Kidney capillary endothelial cell (primary cell): ENCODE measurements at places on chromosomes 5 and 9.

GRCh38 chr9:114017741-114018715, 60.1 kb downstream of the AMBP start:
- DNase-seq: no peak

GRCh38 chr9:36263683-36264082, 5.4 kb upstream of the GNE start:
- DNase-seq: no peak

DNA sequence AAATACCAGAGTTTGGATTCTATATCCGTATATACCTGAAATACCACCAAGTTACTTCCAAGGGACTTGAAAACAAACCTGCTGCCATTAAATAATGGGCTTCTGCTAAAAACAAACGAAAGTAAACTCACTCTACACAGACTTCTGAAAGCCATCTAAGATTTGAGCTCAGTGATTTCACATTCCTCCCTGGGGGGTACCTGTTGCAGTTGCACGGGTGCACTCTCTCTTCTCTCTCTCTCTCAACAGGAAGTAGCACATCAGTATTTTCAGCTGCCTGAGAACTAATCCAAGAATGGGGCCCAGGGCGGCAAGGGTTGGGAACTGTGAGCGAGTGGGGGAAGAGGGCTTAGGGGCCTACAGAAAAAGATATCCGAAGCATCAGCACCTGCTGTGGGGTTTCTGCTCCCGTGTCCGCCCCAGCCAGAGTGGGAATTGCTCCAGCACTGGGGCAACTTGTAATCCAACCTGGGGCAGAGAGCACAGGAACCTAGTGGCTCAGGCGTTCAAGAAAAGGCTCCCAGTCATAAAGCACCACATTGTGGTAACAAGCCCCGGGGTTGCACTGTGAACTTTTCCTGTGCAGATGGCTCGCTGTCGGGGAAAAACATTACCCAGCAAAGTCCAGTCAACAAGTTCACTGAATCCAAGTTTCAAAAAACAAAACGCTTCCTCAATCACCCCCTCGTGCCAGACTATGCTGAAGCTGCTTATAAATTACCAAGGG, 99.8 kb downstream of the EFNA5 start:
- no peak for DNase-seq

GRCh38 chr5:142501890-142502289, 177.1 kb upstream of the SPRY4 start:
- DNase-seq: no peak

DNA sequence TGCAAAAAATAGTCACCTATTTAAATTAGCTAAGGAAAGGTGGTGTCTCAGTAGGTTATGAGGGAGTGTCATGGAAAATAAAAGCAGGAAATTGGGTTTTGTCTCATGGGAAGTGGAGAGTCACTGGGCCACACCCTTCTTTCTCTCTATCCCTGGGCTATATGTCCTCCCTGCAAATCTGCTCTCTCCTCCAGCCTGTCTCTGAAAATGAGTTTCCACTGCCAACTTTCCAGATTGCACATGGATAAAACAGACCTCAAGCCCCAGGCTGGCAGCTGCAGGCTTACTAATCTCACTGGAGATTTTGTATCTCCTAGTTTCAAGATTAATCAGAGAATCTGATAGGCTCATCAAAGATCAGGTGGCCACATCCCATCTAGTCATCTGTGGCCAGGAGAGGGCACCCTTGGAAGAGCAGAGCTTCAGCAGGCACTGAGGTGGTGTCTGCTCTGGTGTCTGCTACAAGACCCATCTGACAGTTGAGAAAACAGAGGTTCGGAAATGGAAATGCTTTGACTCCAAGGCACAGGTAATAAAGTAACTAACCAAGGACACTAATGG, 178.9 kb downstream of the MSX2 start:
- DNase-seq: no peak

DNA sequence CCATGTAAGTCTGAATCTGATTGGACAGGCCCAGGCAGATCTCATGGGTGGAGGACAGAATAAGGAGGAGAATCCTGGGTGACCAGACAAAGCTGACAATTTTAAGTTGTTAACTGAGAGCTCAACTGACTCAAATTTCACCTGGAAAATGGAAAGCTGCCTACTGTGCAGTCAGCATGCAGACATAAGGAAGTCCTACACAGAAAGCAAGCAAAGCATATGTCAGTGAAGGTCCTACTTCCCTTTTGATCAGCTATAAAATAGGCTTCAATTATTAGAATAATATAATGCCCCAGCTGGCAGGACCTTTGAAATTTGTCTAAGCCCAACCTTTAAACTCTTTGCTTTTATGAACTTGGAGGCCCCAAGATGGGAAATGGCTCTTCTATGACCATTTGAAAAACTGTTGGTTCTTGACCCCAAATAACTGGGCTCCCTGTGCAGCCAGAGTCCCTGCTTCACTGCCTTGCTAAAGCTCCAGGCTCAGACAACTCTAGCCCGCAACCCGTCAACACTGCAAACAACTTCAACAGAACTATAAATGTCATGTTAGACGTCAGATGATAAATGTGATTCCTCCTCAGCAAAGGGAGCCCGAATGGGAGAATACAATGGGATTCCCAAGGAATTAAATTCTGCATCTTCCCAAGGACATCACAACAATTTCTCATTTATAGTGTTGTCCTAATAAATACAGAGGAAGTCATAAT, 118.9 kb upstream of the ADRA1B start:
- no peak for DNase-seq

- DNase-seq: peak; percentile 94
These were observed 246.5 kb downstream of the SYK start for GRCh38 chr9:91047993-91048607.

DNA sequence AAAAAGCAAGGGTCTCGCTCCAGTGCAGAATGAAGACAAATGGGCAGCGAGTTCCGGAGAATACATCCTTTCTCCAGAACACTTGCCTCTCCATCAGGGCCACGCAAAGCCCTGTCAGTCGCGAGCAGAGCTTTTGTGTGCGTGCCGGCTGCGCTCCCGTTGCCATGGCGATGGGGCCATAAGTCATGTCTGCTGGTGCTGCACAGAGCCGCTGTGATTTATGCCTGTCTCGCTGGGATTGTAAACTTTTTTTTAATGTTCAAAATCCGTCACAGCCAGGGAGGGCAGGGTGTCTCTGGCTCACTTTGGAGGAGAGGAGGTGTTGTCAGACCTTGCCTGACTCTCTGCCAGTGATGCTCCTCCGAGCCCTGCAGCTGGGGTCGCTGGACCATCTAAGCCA, 272.7 kb downstream of the TRIM32 start:
- DNase-seq: no peak

GRCh38 chr9:88995200-88995577, 3.9 kb downstream of the S1PR3 start:
- DNase-seq: no peak

DNA sequence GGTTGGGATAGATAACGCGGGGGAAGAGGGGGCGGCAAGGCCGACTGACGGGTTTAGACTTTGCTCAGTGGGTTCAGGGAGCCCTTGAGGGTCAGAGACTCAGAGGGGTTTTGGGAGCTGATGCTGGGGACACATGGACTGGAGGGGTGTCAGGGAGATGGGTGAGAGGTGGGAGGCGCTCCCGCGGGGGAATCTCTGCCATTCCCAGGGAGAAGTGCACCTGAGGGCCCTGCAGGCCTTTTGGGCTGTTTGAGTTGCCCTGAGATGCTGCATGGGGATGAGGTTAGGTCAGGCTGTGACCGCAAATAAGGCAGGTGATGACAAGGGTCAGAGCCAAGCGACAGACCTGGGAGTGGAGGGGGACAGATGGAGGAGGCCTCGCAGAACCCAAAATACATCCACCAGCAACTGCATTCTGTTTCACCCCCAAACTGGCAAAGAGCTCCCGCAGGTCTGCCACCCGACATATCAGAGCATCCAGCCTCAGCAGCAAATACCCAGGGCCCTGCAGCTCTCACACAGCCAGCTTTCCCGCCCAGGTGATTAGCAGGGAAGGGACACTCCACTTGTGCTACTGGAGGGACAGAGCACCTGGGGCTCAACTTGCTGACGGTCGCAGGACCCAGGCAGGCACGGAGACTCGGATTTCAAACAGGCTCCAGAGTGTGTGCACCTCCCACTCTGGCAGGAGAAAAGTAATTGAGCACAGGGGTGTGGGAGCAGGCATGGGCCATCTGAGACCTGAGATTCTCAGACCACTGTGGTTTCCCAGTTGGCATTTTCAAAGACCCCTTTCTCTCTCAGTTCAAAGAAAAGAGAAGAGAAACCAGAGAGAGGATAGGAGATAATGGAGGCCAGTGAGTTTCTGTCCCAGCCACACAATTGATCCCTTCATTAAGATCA, 26.4 kb downstream of the TMOD1 start:
- no peak for DNase-seq

DNA sequence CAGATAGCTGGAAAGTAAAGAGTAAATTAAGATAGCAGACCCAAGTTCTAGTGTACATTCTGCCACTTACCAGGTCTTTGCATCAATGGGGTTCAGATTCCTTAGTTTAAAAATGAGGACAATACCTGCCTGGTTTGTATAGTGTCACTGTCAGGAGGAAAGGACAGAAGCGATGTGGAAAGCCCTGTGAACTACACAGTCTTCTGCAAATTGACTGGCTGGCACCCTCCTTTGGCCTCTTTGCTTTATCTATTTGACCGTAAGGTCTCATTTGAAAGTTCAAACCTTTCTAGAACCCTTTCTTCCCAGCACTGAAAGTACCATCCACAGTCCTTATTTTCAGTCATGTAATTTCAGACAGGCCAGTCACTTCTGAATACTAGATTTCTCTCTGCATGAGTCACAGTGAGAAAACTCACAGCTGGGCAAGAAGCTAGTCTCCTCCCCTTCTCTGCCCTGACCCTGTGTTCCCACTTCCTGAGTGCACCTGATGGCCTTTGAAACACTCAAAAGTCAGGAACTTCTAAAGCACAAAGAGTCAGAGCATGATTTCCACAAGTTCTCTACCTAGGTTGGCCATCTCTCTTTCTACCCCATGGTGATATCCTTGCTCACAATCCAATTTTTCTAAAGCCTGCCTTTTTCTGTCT, 91.3 kb upstream of the RASEF start:
- peak; percentile 35 for DNase-seq

DNA sequence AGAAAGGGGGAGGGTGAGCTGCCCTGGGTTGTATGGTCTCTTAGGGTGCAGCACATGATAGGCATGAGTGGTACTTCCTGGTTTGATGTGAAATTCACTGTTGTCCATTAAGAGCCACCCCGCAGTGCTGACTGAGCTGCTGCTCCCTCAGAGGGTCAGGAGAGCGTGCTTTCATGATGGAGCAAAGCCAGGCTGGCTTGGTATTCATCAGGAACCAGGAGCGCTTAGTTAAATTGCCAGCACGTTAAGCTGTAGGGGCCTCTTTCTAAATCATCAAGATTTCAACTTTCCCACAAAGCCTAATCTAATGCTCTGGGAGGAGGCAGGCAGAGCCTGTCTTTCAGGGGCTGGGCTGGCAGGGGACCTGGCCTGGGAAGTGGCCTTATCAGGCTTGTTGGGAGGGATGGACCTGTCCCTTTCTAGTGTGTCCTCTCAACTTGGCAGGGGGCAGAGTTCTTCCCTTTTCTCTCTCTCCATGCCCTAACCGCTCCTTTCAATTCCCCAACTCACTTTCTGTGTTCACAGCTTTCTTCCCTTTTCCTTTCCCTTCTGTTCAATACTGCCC, 7.9 kb downstream of the CYSTM1 start:
- DNase-seq: no peak

DNA sequence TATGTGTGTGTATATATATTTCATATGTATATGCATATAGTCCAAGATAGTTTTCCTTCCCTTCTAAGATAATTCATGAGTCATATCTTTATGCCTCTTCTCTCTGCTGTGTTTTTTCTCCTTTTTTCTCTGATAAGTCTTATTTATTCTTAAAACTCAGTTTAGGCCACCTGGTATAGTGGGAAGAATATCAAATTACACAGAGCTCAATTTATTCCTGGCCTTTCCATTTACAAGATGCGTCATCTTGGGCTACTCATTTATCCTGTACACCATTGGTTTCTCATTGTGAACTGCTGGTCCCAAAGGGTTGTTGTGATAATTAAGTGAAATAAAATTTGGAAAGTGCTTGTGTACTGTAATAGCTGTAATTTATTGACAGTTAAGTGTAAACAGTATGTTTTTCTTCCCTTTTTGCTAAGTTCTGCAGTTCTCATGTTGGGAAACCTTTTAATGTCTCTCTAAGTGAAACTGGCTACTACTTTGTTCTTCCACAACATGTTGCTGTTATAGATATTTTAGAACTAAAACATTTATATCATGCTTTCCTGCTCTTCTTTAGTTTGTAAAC, 19.4 kb downstream of the CCDC171 start:
- DNase-seq: no peak

DNA sequence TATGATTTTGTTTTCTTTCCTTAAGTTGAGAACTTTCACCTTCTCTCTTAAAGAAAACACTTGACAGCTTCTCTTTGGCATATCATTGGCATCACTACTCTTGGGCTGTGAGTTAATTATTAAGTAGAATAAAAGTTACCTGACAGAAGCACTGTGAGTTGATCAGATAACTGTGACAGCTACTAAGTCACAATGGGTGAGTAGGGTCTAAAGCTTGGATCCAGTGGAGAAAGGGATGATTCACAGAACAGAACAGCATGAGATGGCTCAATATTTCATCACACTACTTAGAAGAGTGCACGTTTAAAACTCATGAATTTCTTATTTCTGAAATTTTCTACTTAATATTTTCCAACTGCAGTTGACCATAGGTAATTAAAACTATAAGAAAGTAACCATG, 268.5 kb upstream of the NMUR2 start:
- no peak for DNase-seq

DNA sequence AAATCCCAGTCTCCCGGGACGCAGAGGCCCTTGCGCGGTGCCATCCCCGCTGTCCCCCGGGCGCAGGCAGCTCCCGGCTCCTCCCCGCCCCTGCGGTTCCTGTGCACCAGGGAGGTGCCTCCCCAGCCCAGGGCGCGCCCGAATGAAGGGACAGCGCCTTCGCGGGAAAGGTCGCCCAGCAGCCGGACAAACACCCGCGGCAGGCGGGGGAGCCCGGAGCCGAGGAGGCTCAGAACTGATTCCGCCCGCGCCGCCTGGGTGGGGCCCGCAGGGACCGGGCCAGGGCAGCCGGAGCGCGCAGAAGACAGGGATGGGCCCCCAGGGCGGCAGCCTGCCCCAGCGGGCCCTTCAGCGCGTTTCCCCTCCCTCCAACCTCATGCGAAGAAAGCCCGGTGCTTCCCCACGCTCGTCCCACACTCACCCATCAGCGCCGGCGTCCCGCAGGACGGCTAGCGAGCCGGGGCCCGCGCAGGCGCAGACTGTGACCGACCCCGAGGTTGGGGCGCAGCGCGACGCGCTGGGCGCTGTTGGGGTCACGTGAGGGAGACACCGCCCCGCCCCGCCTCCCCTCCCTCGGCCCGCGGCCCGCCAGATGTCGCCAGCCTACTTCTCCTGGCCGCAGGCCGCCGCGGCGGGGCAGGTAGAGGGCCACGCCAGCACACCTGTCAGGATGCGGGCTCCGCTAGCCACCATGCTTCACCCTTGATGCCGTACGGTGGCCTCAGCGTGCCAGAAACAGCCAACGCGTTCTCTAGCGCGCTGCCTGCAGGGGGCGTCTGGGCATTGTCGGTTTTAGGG, at the start of gene SLC25A51:
TSS of gene SLC25A51 (minus strand) at position 481 of the 798 bp plus-strand sequence. CDS start 15,577 bp downstream, outside the sequence.
- DNase-seq: peak; percentile 83
